ENCODE measurements at places on chromosomes 4 and X.

- DNase-seq, result no peak
Measured at GRCh38 chrX:31497086-31497485, 425.2 kb upstream of the FTHL17 start.

- DNase-seq, result no peak
Measured at GRCh38 chr4:167171928-167172327, 62.4 kb downstream of the SPOCK3 start.

GRCh38 chr4:174437749-174438148 lies 84.5 kb downstream of the HPGD start:
- DNase-seq, result no peak

DNA sequence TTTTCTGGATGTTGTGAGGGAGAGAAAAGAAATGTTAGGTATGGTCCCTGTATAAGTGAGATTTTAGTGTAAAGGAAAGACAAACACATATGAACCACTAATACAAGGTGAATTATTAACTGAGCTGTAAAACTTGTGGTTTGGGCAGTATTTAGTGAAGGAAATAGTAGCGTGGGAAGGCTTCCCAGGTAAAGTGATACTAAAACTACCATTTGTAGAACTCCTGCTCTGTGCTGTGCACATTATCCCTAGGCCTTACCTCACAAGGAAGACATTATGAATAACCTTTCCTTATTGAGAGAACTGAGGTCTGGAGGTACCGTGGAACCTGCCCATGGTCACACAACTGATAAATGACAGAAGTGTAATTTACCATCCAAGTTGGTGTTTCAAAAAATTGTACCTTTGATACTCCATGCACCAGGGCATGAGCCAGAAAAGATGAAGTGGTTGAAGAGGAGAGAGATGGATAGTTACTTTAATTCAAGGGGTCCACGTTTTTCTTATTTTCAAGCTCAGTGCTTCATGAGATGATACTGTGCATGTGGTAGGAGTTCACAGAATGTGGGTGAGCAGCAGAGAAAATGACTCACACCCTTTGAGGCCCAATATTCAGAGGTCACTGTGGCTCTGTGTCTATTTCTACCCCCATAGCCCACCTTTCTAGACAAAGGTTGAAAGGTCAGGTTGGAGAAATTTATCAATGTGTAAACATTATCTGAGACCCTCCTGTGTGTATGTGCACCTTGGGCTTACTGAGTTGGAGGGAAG lies 2.6 kb upstream of the VSIG4 start:
- DNase-seq, result no peak

DNA sequence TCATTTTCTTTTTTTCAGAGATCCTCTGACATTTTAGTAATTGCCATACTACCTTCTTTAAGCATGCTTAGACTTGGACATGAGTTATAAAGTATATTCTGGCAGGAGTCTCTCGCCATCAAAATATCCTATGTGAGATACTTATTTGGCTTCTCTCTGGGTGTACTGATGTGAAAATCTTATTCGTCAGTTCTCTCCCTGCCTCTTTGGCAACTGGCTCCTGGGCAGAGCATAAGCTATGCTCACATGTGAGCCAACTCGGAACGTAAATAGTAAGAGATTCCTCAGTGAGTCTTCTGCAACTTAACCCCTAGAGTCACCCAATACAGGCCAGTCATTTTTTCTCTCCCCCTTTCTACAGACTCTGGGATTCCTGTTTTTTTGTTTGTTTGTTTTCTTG lies 91.6 kb downstream of the MAGEB17 start:
- no peak for DNase-seq

- DNase-seq, result no peak
Measured at GRCh38 chrX:40063555-40063954, 34.2 kb downstream of the BCOR start.

Data from GM20000 (cell line).